ENCODE measurements at places on chromosomes 7 and 10. TPM values are rescaled to one million over a fixed set of nuclear protein-coding genes. Genes with fewer than 3 reads are reported as not detected.

DNA sequence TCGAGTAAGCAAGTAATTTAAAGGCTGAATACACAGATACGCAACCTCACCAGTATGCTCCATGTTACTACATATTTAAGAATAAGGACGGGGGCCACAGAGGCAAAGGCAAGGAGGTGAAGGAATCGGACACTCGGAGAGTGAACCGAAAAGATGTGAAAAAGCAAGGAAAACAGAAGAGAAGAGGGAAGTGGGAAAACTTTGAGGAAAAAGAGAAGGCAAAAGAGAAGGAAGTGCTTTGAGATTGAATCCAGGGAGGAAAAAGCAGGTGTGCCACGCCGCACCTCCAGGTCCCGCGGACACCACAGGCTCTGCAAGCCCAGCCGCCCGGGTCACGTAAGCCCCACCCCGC lies 367 bp upstream of the AVL9 start:
- no peak for DNase-seq

DNA sequence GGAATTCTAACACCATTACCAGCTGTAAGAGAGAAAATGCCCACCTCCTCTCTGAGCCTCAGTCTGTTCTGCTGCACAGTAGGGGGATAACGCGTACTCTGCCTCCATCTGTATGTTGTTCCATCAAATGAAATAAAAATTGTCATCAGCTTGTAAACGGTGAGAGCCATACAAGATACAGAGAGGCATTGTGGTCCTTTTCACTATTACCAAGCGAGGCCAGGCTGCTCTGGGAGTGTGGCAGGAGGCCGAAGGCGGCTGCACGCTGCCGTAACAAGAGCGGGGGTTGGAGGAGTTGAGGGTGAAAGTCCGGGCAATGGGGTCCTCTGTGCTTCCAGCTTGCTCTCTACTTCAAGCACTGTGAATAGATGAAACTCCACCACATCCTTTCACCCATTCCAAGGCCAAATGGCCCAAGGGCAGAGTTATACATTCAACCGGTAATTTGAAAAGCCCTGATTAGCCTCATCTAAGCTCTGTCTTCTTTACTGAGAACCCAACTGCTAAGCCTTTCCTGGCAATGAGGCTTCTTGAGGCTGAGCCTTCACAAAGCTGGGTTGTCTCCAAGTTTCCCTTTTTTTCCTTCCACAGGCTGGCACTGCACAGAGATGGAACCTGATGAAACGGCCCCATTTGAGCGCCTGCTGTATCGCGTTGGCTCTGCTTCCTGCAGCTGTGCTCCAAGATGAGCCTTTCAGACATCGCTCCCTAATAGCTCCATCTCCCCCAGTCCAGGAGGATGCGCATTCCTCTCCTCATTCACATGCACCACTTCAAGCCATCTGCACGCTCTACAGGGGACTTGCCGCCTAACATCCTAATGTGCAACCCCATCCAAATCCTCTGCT lies 47.2 kb downstream of the PYROXD2 start:
- DNase-seq: no peak

GRCh38 chr10:14712991-14713424 lies 61.7 kb downstream of the FAM107B start:
- no peak for DNase-seq

DNA sequence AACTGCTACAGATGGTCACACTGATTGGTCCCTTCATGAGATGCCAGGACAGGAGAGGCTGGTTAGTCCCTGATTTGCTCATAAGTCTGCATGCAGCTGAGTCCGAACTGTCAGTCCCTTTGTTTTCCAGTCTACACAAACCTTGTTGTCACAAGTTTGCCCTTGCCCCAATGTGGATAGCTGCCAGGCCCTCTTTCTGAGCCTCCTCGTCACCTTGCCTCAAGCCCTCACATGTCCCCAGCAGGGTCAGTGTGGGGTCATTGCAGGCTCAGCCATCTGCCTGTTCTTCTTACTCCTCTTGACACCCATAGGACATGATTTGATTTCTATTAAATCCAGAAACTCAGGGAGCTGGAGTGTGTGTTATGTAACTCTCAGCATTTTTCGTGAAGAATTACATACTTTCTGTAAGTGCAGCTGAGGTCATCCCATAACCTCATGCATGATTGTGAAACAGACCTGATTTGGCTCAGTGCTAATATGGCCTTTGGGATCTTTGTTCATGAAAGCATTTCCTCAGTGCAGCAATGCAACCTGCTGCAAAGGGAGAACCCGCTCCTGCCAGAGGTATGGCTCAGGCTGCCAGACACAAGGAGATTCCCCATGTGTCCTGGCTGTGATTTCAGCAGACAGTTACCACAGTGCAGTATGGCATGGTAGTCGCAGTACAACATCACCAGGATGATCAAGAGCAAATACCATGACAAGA lies 70.0 kb upstream of the ZMIZ2 start:
- DNase-seq: no peak

DNA sequence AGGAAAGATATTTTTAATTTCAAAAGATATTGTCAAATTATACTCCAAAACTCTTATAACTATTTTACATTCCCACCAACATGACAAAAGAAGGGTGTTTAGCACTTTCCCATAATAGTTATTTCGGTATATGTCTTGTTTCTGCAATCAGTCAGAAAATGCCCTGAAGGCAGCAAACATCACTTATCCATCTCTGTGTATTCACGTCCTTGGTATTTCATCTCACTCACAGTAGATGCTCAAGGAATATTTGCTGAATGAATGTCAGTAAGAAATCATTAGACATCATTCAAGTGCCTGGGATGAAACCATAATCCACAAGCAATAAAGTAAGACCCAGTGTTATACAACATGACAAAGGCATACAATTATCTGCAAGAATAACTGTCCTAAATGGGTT lies 112.7 kb downstream of the GFRA1 start:
- DNase-seq: no peak

DNA sequence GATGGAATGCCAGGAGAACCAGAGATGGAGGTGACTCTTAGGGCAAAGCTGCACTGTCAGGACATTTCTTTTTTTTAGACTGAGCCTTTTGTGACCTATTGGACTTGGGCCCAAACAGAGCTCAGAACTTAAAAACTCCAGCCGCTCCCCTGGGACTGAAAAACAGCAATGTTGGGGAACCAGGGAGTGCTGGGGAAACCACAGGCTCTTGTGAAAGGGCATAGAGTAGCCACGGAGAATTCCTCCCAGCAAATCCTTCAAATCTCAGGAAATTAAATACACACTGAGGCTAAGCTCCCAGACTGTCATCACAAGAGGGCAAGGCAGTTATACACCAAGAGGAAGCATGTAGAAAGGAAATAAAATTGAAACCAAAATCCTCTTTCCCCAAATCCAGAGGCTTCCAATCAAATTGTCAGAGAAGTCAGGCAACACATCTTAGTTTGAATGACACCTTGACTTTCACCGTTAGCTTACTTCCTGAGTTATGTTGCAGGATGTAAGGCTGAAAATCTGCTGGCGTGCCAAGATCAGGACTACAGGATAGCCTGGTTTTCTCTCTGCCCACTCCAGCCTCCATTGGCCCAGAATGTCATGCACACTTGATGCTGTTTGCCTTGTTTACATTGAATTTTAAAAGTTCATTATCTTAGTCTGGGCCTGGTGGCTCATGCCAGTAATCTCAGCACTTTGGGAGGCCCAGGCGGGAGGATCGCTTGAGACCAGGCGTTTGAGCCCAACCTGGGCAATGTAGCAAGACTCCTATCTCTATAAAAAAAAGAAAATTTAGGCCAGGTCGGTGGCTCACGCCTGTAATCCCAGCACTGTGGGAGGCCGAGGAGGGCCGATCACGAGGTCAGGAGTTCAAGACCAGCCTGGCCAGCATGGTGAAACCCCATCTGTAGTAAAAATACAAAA lies 2.6 kb upstream of the RFC2 start:
- no peak for DNase-seq

- DNase-seq: no peak
These were observed 146.2 kb downstream of the ICA1 start for GRCh38 chr7:8115547-8116402.

GRCh38 chr7:102073931-102074880 lies 212.5 kb upstream of the SH2B2 start:
- no peak for DNase-seq

GRCh38 chr7:155520114-155520513 lies 26.2 kb downstream of the CNPY1 start:
- no peak for DNase-seq

- no peak for DNase-seq
These were observed 127.0 kb downstream of the ANK3 start for GRCh38 chr10:60262647-60263126.

GRCh38 chr7:83550100-83550499 lies 98.8 kb downstream of the SEMA3E start:
- DNase-seq: no peak

DNA sequence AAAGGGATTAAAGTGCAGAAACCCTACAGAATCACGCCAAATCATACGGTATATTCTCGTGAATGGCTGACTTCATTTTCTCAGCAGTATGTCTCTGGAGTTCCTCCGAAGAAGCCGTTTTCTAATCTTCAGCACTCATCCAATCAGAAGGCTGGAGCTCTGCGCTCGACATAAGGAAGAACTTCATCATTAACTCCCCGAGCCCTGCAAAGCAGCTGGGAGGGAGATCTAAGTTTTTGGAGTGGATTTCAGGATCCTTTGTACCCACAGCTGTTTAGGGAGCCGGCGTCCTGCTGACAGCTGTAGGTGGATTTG lies 40.7 kb upstream of the SDK1 start:
- DNase-seq: no peak

DNA sequence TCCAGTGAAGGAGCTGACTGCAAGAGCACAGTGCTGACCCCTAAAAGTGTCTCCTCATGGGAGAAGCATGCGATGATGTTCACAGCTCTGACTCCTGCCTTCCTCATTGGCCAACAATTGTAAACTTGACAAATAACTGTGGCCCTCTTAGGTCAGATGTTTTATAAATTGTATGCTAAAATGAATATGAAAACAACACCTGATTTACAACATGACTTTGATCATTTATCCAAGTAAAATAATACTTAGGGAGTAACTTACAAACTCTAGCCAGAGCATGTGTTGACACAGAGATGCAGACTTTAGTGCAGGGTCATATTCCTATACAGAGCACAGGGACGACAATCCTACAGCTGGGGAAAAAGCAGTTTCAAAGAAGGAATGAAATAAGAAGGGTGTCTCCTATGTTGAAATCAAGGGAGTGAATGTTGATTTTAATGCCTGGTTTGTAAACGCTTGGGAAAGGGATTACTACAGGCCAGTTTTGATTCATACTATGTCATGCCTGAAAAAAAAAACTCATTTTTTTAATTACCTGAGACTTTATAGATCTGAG lies 391.4 kb upstream of the AKR1E2 start:
- no peak for DNase-seq

DNA sequence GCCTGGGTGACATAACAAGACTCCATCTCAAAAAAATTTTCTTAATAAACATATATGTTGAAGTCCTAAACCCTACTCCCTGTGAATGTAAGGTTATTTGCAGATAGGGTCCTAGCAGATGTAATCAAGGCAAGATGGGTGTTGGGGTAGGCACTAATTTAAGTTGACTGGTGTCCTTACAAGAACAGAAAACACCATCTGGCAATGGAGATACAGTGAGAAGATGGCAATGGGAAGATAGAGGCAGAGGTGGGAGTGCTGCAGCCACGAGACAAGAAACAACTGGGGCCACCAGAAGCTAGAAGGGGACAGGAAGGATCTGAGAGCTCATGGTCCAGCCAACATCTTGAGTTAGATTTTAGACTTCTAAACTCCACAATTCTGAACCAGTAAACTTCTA lies 606.4 kb downstream of the CNTNAP2 start:
- no peak for DNase-seq

GRCh38 chr10:35336921-35337823 lies 863 bp downstream of the CCNY start:
- DNase-seq: peak; percentile 52

GRCh38 chr10:97329766-97330165 lies 4.8 kb downstream of the FRAT2 start:
- no peak for DNase-seq

Gene PAOX
- total RNA-seq: 9.7 TPM

Gene FAM25G
- not detected for total RNA-seq

Gene RARRES2
- total RNA-seq: 137 TPM

Gene AKR1C4
- total RNA-seq: not detected

Measured in thyroid gland (tissue), 4 donors.